ENCODE measurements at places on chromosomes 3 and 15. TPM values are rescaled to one million over a fixed set of nuclear protein-coding genes. Genes with fewer than 3 reads are reported as not detected.

MLH1 gene
- 42.6 TPM for total RNA-seq

SLC35G2 gene
- total RNA-seq: not detected

NIT2 gene
- total RNA-seq: 21.5 TPM

- H3K4me1 ChIP-seq: no peaks in the 10 kb centered on the region
- no peak for DNase-seq
- H3K4me3 ChIP-seq: no peak overlapping the region
- H3K27me3 ChIP-seq: no peaks in the 10 kb centered on the region
- no peak overlapping the region for H3K27ac ChIP-seq
Measured at GRCh38 chr3:155608228-155608920, 136.5 kb downstream of the PLCH1 start.

GRCh38 chr3:3605226-3605625, 194.0 kb upstream of the LRRN1 start:
- no peaks in the 10 kb centered on the region for H3K36me3 ChIP-seq
- no peaks in the 10 kb centered on the region for H3K4me1 ChIP-seq
- no peak overlapping the region for H3K4me3 ChIP-seq
- H3K27me3 ChIP-seq: no peaks in the 10 kb centered on the region
- DNase-seq: no peak

GUCA1C gene
- not detected for total RNA-seq

GOLGA8B gene
- 183 TPM for total RNA-seq

GRCh38 chr15:74809956-74810355, 2.7 kb upstream of the LMAN1L start:
- DNase-seq: no peak
- H3K4me1 ChIP-seq: peaks cover 25% of the 10 kb centered on the region
- H3K4me3 ChIP-seq: no peak overlapping the region
- no peak overlapping the region for H3K27ac ChIP-seq
- H3K36me3 ChIP-seq: no peaks in the 10 kb centered on the region

DNA sequence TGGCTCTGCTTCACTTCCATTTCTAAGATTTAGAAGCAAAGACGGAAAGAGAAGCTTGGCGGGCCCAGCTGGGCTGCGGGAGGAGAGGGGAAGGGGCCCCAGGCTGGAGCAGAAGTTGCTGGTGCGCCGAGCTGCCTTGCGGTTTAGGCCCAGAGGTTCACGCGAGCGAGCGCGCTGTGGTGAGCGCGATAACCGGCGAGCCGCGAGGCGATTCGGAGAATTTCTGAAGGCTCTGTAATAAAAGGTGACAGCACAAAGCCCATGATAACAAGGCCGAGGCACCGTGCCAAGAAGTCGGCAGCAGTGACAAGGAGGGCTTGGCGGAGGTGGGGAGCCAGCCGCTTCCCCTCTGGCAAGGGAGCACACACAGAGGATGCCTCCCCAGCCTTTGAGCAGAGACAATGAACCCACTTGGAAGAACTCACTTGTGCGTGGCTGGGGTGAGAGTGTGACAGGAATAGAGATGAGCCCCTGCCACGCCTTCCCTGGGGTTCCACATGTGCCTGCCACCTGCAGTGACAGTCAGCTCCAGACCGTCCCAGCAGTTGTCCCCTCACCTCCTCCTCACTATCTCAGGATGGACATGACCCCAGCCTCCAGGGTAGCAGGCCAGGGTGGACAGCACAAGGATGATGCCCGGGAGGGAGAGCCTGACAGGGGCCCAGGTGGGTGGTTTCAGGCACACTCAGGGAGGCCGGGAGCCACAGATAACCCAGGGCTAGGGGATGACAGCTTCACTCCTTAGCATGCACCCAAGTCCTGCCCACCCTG, 315.2 kb downstream of the UACA start:
- peaks cover 12% of the 10 kb centered on the region for H3K27me3 ChIP-seq
- H3K27ac ChIP-seq: no peak overlapping the region
- no peaks in the 10 kb centered on the region for H3K36me3 ChIP-seq
- peak; percentile 34 for DNase-seq

- no peaks in the 10 kb centered on the region for H3K27me3 ChIP-seq
- no peaks in the 10 kb centered on the region for H3K36me3 ChIP-seq
- peak within 1 kb of the TSS; percentile 76 for H3K4me3 ChIP-seq
- H3K27ac ChIP-seq: peak within 1 kb of the TSS; percentile 75
- H3K4me1 ChIP-seq: peaks cover 13% of the 10 kb centered on the region
Measured at GRCh38 chr3:132660052-132660810, at the start of gene UBA5. Gene UBA5 (plus strand): TSS chr3:132660329. CDS start chr3:132660538, 209 bp downstream.

LDHAL6B gene
- total RNA-seq: not detected

HRH1 gene
- total RNA-seq: not detected

DNA sequence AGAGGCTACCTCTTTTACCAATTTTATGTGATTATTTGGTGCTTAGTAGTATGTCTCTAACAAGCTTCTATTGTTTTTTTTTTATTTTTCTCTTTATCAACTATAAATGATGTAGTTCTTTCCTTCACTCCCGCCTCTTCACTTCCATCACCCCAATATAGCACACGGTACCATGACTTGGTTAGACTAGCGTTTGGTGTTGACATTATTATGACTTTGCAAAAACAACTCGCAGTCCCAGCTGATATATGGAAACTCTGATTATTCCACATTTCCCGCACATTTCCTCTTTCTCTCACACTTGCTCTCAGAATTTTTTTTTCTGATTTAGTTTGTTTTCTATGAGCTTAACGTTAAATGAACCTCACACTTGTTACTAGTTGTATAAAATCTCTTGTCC, 162.2 kb downstream of the GREM1 start:
- H3K27ac ChIP-seq: no peak overlapping the region
- H3K4me3 ChIP-seq: no peak overlapping the region
- H3K4me1 ChIP-seq: no peaks in the 10 kb centered on the region
- no peaks in the 10 kb centered on the region for H3K36me3 ChIP-seq
- DNase-seq: no peak
- H3K27me3 ChIP-seq: no peaks in the 10 kb centered on the region

TM6SF1 gene
- 12.6 TPM for total RNA-seq

TTLL3 gene
- total RNA-seq: 137 TPM

DNA sequence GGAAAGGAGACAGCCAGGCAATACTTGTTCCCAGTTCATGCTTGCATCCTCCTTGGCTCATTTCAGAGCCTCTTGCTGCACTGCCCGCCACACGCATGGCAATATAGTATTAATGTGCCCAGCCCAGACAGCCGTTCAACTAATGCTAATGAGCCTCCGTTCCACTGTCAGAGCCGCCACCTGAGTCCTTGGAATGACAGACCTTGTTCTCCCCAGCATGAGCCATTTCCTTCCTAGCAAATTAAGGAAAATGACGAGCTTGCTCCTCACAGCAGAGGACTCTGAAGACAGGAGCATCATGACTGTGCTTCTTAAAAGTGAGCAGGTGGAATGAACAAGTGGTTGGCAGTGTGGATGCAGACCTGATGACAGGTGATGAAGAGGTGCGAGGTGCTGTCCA, 10.8 kb upstream of the LRRC15 start:
- H3K27me3 ChIP-seq: no peaks in the 10 kb centered on the region
- no peak overlapping the region for H3K27ac ChIP-seq
- no peak overlapping the region for H3K4me3 ChIP-seq
- no peak for DNase-seq
- no peaks in the 10 kb centered on the region for H3K4me1 ChIP-seq

TERC gene
- 2.7 TPM for total RNA-seq

DNA sequence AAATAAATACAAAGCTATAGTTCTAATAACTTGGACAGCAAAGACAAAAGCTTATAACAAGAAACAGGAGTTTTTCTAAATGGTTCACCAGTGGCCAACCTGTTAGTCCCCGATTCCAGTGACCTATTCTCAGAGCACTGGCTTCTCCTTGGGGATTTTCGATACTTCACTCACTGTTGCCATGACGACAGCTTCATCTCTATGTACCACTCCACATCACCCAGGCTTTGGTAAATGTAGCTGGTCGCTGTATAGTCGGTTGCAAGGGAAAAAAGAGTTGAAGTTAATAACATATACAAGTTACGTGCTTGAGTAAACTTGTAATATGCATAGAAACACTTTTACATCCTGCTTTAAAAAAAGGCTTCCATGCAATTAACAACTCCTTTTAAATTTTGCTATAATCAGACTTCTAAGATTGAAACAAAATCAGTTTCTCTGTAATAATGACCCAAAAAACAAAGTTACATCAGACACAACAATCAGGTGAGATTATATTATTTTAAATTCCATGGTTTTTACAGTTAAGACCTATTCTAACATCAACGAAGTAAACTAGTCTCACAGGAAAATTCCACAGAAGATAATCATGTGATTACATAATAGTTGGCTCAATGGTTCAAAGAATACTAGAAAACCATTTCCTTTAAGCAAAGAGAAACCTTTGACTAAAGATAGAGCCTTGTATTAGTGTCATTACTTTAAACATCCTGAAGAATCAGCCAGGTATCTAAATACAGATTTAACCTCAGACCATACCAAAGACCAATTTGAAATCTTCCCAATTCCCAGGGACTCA, 2.9 kb downstream of the CCNL1 start:
- H3K36me3 ChIP-seq: peaks cover 70% of the 10 kb centered on the region
- DNase-seq: peak; percentile 61
- H3K27me3 ChIP-seq: no peaks in the 10 kb centered on the region

DNA sequence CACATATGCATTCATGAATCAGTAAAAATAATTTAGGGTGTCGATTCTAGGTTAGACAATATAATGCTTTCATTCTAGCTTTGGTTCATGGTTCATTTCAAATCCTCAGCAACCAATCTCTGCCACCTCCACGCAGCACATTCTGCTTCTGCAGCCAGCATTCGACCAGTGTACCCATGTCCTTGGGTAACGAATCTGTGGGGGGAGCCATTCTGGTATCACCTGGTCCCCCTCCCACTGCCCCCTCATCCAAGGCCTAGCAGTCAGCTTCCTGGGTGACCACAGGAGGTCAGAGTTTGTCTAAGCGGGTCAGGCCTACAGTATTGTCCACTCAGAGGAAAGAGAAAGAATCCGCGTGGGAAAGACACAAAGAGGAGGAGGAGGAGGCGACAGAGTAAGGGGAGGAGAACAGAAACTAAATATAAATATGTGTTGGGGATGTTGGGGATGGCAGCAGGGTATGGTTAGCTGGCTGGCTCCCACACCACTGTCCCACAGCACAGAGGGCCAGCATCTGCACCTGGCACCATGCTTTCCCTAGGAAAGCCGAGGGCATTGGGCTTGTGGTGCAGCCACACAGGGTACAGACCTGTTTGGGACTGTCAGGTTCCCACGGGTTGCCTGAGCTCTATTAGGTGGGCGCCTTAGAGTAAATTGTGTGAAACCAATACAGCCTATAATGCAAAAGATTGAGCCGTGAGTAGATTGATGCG, 12.1 kb downstream of the PAK6 start:
- DNase-seq: no peak
- no peak overlapping the region for H3K4me3 ChIP-seq
- H3K27ac ChIP-seq: no peak overlapping the region
- H3K4me1 ChIP-seq: peaks cover 25% of the 10 kb centered on the region
- peaks cover 9% of the 10 kb centered on the region for H3K27me3 ChIP-seq

- no peaks in the 10 kb centered on the region for H3K36me3 ChIP-seq
- H3K27ac ChIP-seq: no peak overlapping the region
- H3K27me3 ChIP-seq: peaks cover 58% of the 10 kb centered on the region
- no peak for DNase-seq
- H3K4me1 ChIP-seq: peaks cover 13% of the 10 kb centered on the region
Measured at GRCh38 chr15:88603885-88604284, 17.3 kb upstream of the AEN start.

C3orf70 gene
- 0.05 TPM for total RNA-seq

- no peaks in the 10 kb centered on the region for H3K27me3 ChIP-seq
- peaks cover 11% of the 10 kb centered on the region for H3K4me1 ChIP-seq
- no peak overlapping the region for H3K27ac ChIP-seq
- no peaks in the 10 kb centered on the region for H3K36me3 ChIP-seq
Measured at GRCh38 chr3:146496726-146497125, 27.4 kb upstream of the PLSCR2 start.

CLK3 gene
- total RNA-seq: 293 TPM

BNC1 gene
- total RNA-seq: not detected

SNTN gene
- not detected for total RNA-seq

DNA sequence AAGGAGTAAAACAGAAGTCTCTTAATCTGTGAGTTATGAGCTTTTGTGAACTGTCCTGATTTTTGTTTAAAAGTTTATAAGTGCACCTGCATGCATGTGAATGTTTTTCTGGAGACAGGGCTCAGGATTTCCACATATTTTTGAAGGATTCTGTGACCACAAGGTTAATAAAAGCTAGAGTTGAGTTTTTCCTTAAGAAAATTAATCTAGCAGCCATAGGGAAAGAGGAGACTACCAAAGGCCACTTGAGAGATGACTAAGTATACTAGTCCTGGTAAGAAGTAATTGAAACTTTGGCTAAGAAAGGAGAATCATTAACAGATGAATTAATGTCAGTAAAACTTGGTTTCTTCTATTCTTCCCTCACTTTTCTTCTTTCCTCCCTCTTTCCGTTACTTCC, 176.8 kb upstream of the EPHA3 start:
- H3K27ac ChIP-seq: no peak overlapping the region
- H3K4me3 ChIP-seq: no peak overlapping the region
- no peak for DNase-seq

GRCh38 chr3:184155644-184156521, 706 bp downstream of the DVL3 start:
- H3K27ac ChIP-seq: peak overlapping the region; percentile 79
- H3K27me3 ChIP-seq: no peaks in the 10 kb centered on the region
- peaks cover 45% of the 10 kb centered on the region for H3K4me1 ChIP-seq

PDCD7 gene
- total RNA-seq: 19.1 TPM

PIGZ gene
- 2.2 TPM for total RNA-seq

DNA sequence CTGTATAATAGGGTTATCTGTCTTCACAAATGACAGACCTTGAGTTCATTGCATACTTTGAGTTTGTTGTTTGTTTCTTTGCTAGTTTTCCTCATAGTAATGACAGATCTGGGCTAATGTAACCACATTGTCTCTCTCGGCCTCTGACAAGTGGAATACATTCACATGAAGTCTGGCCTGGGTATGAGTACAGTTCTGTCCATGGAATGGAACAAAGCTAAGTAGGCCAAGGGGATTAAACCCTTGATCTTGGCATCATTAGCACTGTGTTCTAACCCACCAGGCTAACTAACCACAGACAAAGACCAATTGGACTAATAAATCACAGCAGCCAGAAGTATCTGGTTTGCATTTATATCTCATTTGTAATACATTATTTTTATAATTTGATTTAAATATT, 7.6 kb upstream of the VGLL3 start:
- no peak for DNase-seq
- no peaks in the 10 kb centered on the region for H3K4me1 ChIP-seq
- H3K36me3 ChIP-seq: no peaks in the 10 kb centered on the region
- H3K4me3 ChIP-seq: no peak overlapping the region

- H3K4me1 ChIP-seq: no peaks in the 10 kb centered on the region
- no peaks in the 10 kb centered on the region for H3K36me3 ChIP-seq
- DNase-seq: no peak
- no peak overlapping the region for H3K27ac ChIP-seq
- no peak overlapping the region for H3K4me3 ChIP-seq
Measured at GRCh38 chr3:124121379-124122312, 129.7 kb upstream of the ROPN1 start.

SMAD6 gene
- total RNA-seq: 0.07 TPM

AMIGO3 gene
- total RNA-seq: 1.9 TPM

Measured in natural killer cell (primary cell).